ENCODE measurements at places on chromosomes 16 and 17.

DNA sequence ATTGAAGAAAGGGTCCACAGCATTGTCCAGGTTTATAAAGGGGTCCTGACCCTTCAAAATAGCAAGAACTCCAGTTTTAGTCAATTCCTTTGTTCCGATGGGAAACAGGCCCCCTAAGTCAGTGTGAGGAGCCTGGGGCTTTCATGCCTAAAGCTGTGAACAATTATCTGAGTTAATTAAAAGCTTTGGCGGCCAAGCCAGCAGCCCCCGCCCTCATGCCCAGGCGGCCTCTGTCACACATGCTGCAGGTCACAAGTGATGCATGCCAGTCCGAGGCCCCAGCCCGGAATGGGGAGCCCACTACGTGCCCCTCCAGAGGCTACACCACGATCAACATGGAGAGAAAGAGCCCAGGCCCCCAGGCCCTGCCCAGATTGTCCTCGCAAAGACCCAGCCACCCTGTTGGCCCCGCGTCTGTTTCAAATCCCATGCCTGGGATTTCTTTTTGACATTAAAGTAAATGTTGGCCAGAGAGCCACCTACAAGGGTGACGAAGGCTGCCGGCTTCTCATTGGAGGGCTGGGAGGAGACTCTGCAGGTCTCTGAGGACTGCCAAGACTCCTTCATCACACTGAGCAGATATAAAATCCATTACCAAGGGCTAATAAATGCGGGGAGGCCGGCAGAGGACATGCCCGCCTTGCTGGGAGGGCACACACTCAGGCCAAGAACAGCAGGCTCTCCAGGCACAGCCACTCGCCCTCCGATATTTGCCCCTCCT, 14.5 kb upstream of the PITPNM3 start:
- no peak for DNase-seq

- no peak for DNase-seq
Measured at GRCh38 chr17:73647301-73647695, 3.1 kb upstream of the SDK2 start.

GRCh38 chr17:9940841-9941240, 35.8 kb upstream of the RCVRN start:
- no peak for DNase-seq

- no peak for DNase-seq
Measured at GRCh38 chr17:28338056-28338768, 2.7 kb downstream of the TNFAIP1 start.

DNA sequence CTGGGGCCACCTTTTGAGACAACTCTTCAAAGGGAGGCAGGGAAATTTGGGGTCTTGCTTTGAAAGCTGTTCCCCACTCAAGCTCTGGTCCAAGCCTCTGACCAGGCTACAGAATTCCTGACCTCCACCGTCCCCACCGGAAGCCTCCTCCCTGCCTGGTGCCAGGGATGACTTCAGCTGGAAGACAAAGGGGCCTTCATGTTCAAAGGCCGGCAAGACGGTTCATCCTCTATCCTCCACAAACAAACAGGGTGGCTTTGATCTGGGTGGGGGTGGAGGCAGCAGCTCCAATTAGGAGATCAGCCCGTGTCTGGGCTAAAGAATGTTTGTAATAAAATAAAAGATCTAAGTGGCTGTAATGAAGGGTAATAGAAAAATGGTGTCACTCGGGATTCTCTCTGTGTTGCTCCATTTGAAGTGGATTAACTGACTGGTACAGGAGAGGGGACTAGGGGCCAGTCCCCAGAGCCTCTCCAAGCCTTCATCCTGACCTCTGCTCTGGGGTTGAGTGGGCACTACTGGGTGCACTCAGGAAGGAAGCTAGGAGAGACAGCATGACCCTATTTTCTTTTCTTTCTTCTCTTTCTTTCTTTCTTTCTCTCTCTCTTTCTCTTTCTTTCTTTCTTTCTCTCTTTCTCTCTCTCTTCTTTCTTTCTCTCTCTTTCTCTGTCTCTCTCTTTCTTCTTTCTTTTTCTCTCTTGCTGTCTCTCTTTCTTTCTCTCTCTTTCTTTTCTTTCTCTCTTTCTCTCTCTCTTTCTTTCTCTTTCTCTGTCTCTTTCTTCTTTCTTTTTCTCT, 27.5 kb upstream of the NKD1 start:
- no peak for DNase-seq

DNA sequence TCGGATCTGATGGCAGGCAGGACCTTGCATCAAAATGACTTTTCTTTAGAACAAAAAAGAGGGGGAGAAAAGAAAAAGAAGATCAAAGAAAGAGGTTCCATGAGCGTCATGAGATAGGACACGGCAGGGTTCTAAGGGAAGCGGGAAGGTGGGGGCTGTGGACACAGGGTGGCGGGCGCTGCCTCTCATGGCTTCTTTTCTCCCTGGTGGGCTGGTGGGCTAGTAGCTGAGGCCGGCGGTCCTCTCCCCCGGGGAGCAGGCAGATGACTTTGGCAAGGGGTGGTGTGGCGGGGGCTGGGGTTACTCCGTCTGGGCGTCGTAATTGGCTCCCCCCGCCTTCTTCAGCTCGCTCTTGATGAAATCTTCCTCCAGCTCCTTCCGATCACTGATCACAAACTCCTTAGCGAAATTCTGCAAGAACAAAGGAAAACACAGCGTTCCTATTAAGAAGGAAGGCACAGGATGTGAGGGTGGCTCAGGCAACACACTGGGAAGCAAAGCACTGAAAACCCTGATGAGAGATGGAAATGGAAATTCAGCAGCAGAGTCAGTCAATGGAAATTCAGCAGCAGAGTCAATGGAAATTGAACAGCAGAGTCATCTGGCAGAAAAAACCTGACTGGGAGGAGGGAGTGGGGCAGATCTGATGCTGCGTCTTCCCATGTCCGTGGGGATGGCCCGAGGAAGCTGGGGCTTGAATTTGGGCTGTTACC, 51.2 kb downstream of the COTL1 start:
- DNase-seq: no peak

GRCh38 chr17:8880466-8880865, 13.0 kb upstream of the PIK3R6 start:
- DNase-seq: no peak

- no peak for DNase-seq
Measured at GRCh38 chr17:39706921-39707337, 7.1 kb downstream of the ERBB2 start.

DNA sequence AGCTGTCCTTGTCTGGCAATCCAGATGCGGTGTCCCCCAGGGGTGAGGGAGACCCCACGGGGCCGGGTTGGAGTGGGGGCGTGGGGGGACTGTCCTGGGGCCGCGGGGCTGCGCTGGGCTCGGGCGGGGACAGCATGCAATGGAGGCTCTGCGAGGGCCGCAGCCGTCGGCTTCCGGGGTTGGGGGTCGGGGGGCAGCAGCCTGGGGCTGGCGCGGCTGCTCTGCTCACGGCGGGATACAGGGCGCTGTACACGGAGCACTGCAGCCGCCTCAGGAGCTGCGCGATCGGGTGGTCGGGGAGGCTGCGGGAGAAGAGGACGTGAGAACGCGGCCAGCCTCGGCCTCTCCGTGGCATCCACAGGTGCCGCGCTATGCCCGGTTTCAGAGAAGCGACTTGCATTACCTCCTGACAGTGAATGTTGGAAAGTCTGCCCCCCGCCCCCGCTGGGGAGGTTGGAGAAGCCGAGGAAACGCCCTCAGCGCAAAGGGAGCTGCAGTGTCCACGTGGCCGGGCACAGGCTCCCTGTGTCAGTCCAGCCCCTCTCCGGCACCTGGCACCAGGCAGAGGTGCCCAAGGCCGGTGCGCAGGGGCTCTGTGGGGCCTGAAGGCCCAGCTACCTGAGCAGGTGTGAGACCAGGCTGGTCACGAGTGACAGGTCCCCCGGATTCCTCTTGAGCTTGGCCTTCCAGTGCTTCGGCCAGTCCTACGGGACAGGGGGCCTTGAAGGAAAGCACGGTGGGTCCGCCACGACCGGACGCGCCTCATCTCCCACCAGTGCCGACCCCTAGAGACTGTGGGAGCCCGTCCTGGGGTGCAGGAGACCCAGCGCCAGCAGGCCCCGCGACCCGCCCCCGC, 9.4 kb upstream of the SPATA2L start:
- no peak for DNase-seq
